ENCODE measurements at places on chromosomes 4 and X. TPM values are rescaled to one million over a fixed set of nuclear protein-coding genes. Genes with fewer than 3 reads are reported as not detected.

Gene NPY1R
- 4.6 TPM for total RNA-seq

Gene SPANXB1
- not detected for total RNA-seq

Gene PLAC8
- 81.7 TPM for total RNA-seq

Gene TRIM61
- 1.2 TPM for total RNA-seq
